ENCODE measurements at places on chromosomes 2 and 18. TPM values are rescaled to one million over a fixed set of nuclear protein-coding genes. Genes with fewer than 3 reads are reported as not detected.
A peak's percentile ranks its signal among the peaks of the same experiment; 100 is the strongest.

GRCh38 chr2:20224716-20225293 lies at the start of gene SDC1:
SDC1 (minus strand) TSS chr2:20225130; CDS start chr2:20224867, 263 bp downstream.
- H3K27me3 ChIP-seq = peaks cover 2% of the 10 kb centered on the region
- no peak within 1 kb of the TSS for H3K4me3 ChIP-seq
- no peaks in the 10 kb centered on the region for H3K4me1 ChIP-seq
- DNase-seq = no peak
- H3K27ac ChIP-seq = no peak within 1 kb of the TSS

- no peaks in the 10 kb centered on the region for H3K27me3 ChIP-seq
- H3K4me3 ChIP-seq = no peak overlapping the region
- no peaks in the 10 kb centered on the region for H3K4me1 ChIP-seq
- no peak overlapping the region for H3K27ac ChIP-seq
These were observed 189.8 kb downstream of the TMEM18 start for GRCh38 chr2:487186-488079.

IL18R1 gene
- total RNA-seq = 8.8 TPM

DNA sequence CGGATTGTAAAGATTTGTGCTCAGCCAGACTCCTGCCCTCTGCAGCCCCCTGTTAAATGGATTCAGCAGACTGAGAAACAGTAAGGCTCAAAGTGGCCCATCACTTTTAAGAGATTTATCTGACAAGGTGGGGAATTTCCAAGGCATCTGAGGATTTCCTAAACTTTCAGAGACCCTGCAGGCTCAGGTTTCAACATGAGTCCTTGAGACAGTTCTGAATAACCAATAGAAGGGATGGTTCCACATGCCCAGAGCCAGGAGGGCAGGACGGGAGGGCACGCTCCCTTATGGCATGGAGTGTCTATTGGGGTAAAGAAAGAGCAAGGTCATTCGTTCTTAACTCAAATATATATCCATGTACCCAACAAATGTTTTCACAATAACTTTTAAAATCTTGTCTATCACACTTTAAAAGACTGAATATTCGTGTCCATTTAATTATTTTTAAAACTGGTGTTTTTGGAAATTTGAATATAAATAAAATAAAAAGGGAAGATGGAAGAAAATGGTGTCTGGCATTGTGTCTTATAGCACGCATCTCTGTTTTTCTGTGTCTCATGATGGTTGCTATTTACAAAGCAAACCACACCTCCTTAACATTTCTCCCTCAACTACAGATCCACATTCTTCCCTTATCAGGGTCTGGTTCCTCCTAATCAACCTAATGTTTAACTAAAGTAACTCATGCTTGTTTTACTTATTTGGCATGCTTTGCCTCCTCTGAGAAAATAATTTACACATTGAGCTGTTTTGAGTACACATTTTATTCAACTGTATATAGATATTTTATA lies 56.0 kb upstream of the DSG1 start:
- H3K36me3 ChIP-seq = no peaks in the 10 kb centered on the region
- no peaks in the 10 kb centered on the region for H3K4me1 ChIP-seq
- no peak for DNase-seq
- no peak overlapping the region for H3K4me3 ChIP-seq
- no peak overlapping the region for H3K27ac ChIP-seq
- no peaks in the 10 kb centered on the region for H3K27me3 ChIP-seq

DNA sequence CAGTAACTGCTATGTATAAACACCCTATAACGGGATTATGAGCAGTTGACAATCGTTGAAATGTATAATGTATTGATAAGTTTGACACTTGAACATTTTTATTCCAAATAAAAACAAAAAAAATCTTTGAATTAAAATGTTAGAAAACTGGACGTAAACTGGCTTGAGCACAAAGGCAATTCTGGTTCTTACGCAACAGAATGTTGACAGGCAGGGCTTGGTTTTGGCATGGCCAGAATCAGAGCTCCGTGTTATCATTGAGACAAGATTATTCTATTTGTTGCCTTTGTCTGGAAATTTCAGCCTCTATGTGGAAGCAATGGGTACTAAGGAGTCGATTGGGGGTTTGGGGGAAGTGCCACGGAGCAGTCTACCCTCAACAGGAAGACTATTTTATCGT lies 1028.6 kb upstream of the ZEB2 start:
- no peak overlapping the region for H3K4me3 ChIP-seq
- H3K27ac ChIP-seq = no peak overlapping the region
- no peaks in the 10 kb centered on the region for H3K36me3 ChIP-seq
- H3K27me3 ChIP-seq = no peaks in the 10 kb centered on the region

DNA sequence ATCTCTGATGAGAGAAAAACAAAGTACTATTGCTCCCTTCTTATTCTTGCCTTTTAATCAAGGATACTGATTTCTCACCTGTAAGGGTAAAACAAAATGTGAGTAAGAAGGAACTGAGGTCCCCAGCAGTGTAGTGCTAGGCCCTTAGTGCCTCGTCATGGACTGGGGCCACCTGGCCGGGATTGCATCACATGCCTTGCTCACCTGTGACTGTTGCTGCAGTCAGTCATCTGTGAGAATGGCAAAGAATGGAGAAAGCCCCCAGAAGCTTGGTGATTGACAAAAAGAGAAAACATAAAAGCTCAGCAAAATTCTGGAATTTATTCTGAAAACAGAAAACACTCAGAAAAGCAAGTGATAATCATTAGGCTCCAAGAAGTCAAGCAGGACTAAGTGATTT lies 63.4 kb downstream of the SPATS2L start:
- peaks cover 18% of the 10 kb centered on the region for H3K4me1 ChIP-seq
- no peak overlapping the region for H3K27ac ChIP-seq
- no peaks in the 10 kb centered on the region for H3K27me3 ChIP-seq
- no peaks in the 10 kb centered on the region for H3K36me3 ChIP-seq

GRCh38 chr2:236340251-236340650 lies 76.0 kb upstream of the ASB18 start:
- H3K36me3 ChIP-seq = no peaks in the 10 kb centered on the region
- H3K27ac ChIP-seq = no peak overlapping the region
- no peaks in the 10 kb centered on the region for H3K4me1 ChIP-seq
- DNase-seq = no peak
- H3K27me3 ChIP-seq = no peaks in the 10 kb centered on the region

DNA sequence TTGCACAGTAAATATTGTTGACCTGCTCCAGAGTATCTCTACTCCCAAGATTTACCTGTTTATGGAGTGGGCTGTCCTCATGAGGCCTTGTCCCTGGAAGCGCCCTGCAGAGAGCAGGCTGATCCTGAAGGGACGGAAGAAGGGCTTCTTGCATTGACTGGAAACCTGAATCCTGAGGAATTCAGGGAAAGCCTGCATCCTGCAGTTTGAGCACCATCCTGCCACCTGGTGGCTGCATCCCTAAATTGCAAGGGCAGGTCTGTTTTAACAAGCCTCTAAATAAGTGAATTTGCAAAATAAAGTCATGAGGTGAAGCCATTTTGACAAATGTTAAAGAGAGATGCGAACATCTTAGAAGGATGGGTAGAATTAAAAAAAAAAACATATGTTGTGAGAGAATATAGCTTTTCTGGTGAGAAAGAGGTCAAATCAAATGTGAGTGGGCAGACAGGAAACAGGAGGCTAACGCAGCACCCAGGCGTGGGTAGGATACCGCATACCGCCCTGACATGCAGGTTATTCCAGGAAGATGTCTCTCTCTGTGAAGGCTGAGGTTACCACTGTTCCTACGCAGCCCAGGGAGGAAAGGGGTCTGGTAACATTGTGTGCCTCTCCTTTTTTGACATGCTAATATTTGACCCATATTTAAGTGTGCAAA lies 754.9 kb downstream of the RNF144A start:
- DNase-seq = peak; percentile 17
- H3K27me3 ChIP-seq = no peaks in the 10 kb centered on the region
- H3K36me3 ChIP-seq = no peaks in the 10 kb centered on the region

DNA sequence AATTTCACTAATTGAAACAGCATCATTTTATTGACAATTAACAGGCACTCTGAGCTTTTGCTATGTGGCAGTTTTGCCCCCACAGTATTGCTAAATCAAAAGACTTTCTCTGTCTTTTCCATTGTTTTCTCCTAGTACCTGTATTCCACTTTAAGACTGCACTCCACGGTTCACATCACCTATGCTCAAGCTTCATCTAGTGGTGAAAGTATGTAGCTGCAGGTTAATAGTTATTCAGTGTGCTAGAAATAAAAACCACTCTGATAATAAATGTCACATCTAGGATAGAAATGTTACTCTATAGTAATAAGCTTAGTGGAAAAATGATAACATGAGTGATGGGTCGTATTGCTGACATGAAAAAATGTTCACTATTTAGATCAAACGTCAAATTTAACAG lies 24.6 kb downstream of the ARL6IP6 start:
- no peaks in the 10 kb centered on the region for H3K36me3 ChIP-seq
- no peaks in the 10 kb centered on the region for H3K27me3 ChIP-seq
- no peaks in the 10 kb centered on the region for H3K4me1 ChIP-seq
- H3K27ac ChIP-seq = no peak overlapping the region
- no peak overlapping the region for H3K4me3 ChIP-seq

COL4A4 gene
- total RNA-seq = not detected

All from naive thymus-derived CD4-positive, alpha-beta T cell (primary cell).